Frontal cortex (tissue), 4 donors: ENCODE measurements at places on chromosomes 5 and 9.
A peak's percentile ranks its signal among the peaks of the same experiment; 100 is the strongest.

DNA sequence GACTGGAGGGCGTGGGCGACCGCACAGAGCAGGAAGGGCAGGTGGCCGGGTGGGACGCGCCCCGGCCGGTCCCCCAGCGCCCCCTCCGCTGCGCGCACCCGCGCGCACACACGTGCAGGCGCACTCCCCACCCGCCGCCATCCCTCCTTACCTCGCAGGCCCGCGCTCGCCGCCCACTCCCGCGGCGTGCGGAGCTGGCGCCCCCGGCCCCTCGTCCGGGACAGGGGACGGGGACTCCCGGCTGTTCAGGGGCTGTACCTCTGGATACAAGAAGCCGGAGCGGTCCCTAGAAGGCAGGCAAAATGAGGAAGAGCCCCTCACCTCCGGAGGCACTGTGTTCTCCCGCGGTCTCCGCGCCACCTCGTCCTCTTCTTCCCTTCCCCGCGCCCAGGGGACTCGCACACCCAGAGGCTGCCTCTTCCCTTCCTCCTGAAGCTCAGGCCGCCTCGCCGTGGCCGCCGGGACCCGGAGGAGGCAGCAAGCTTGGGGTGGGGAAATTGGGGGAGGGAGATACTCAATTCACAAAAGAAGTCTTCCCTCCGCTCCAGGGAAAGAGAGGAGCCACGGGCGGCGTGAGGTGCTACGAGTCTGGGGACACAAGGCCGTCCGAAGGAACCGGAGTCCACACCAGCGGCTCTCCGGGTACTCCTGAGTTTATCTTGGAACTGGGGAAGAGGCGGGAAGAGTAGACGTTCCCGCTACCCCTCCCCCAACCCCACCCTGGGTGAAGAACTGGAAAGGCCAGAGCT is 1.4 kb upstream of the GABRB2 start:
- no peak for DNase-seq

- DNase-seq = no peak
Measured at GRCh38 chr9:114008667-114009410, 69.3 kb downstream of the AMBP start.

DNA sequence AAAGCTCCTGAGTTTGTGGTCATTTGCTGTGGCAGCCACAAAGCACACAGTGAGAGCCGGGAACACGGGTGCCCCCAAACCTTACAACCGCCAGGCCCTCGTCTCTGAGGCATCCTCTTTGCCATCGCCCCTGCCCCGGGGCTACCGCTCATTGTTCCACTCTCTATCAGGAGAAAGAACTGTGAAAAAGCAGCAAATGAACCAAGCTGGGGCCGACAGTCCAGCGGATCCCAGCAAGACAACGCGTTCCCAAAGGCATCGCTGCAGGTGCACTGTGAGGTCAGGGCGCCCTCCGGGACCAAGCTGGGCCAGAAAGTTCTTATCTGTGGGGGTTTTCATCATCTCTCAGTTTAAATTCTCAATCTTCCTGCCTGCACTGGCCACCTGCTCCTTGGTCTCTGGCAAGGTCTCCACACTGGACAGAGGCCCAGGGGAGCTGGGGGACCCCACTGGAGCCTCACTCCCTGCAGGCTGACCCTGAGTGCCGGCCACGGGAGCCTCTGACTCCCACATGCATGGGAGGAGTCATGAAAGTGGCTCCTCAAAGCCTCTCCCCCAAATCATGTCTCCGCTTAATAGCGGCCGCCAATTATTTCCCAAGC is 32.1 kb downstream of the VAV2 start:
- DNase-seq = no peak

DNA sequence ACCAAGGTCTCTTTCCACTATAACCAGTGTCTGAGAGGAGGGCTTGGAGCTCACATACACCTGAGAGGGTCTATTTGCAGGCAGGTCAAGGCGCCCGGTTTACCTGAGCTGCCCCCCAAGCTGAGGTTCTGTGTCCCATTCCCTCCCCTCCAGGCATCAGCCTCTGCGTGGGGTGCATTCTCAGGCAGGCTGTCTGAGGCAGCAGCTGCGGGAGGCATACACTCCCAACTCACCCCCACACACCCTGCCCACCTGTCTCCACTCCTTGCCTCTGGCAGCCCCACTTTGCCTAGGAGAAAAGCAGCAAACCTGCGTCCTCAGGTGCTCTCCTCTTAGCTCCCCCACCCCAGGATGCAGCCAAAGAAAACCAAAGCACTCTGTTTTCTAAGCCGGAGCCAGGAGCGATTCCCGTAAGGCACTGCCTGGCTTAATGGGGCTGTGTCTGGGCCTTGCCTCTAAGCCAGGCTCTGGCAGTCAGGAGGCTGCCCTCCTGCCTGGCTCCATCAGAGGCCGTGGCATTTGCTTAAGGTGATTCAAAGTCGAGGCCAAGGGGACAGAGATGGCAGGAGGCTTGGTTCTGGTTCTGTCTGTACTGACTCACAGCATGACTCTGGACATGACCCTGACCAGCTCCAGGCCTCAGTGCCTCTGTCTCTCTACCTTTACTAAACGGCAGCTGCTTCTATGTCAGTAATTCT is 139.2 kb upstream of the TRIM32 start:
- no peak for DNase-seq

GRCh38 chr5:158619083-158619788 is 480.5 kb downstream of the EBF1 start:
- DNase-seq = no peak

DNA sequence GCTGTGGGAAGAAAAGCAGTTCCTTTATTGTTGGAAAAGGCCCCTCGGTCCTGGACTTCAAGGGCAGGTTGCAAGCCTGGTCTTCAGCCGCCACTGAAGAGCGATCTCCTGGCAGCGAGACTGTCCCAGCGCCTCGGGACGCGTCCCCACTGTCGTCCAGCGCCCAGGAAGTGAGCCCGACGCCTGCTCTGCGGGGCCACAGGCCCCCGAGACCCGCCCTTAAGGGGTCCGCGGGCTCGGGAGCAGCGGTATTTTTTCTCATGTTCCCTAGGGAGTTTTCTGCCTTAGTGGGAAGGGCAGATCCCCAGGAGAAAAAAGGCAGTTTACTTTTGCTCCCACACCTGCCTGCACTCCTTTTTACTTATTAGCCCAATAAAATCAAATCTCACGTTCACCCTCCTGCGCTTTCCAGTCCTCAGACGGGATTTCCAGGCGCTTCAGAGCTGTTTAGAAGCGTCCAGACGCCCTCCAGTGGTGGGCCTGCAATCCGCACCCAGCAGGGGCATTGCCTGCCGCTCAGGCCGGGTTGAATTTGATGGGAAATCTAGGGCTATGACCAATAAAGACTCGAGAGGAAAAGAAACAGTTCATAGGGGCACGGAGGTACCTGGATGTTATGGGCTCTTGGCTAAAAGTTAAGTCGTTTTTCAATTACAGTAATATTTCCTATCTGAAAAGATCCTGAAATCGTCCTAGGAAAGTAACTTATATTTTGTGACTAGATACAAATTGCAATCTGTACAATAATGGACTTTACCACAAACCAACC is 2.8 kb upstream of the EFNA5 start:
- peak; percentile 75 for DNase-seq

DNA sequence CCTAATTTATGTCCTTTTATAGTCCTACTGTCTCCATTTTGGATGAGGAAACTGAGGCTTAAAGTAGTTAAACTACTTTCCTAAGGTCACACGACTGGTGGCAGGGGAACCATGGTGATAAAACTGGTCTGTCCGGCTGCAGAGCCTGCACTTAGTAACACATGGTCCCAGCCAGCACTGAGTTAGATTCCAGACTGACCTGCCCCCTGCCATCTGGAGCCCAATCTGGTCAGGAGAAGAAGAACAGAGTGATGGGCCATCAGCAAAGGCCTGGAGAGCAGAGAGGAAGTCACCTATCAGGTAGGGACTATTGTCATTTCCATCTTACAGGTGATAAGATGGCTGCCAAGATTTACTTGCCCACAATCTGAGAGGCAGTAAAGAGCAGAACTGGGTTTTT is 86.6 kb upstream of the SLC25A48 start:
- DNase-seq = no peak

- peak; percentile 74 for DNase-seq
Measured at GRCh38 chr9:135797507-135798262, 95.7 kb downstream of the KCNT1 start.

- no peak for DNase-seq
Measured at GRCh38 chr5:139734539-139734916, 61.1 kb upstream of the PSD2 start.

- DNase-seq = no peak
Measured at GRCh38 chr9:132030626-132031325, 48.9 kb downstream of the MED27 start.

- DNase-seq = peak; percentile 84
Measured at GRCh38 chr9:37800631-37801286, at the start of gene DCAF10. Gene DCAF10 (plus strand): TSS chr9:37800797. CDS start chr9:37800867, 70 bp downstream.

- no peak for DNase-seq
Measured at GRCh38 chr5:17769277-17769676, 135.0 kb downstream of the TAF11L14 start.

- no peak for DNase-seq
Measured at GRCh38 chr9:133505901-133506652, 18.7 kb downstream of the MYMK start.

GRCh38 chr5:173234129-173234790 is 746 bp downstream of the NKX2-5 start:
- DNase-seq = no peak

GRCh38 chr9:14498824-14499223 is 184.9 kb upstream of the NFIB start:
- no peak for DNase-seq

- DNase-seq = no peak
Measured at GRCh38 chr5:150627731-150628545, 12.5 kb upstream of the SYNPO start.

GRCh38 chr5:64149857-64150521 is 15.7 kb upstream of the RNF180 start:
- no peak for DNase-seq

- DNase-seq = no peak
Measured at GRCh38 chr5:138573949-138574670, 1.1 kb downstream of the HSPA9 start.

DNA sequence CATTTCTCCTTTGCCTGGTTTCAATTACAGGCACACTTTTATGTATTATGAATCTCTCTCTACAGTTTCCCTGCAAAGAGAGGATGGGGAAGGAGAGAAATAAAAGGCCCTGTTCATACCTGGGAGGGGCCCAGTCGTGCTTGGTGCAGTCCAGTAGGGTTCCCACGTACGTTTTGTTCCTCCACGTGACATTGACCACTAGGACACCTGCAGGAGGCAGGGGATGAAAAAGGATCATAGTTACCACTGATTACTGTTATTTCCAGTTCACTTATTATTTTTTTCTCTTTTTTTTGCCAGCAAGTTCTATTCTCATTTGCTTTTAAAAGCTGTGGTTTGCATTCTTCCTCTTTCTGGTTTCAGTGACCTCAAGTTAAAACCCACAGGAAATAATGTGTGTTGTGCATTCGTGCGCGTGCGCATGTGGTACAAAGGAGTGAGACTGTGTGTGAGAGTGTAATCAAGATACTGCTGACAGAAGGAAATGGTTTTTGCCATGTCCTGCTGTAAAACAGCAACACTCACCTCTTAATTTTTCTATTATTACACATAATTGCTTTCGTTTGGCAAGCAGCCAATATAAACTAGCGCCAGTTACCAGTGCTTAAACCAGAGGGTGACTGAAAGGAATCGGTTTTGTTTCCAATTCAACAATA is 96.8 kb downstream of the ZNF608 start:
- peak; percentile 38 for DNase-seq

DNA sequence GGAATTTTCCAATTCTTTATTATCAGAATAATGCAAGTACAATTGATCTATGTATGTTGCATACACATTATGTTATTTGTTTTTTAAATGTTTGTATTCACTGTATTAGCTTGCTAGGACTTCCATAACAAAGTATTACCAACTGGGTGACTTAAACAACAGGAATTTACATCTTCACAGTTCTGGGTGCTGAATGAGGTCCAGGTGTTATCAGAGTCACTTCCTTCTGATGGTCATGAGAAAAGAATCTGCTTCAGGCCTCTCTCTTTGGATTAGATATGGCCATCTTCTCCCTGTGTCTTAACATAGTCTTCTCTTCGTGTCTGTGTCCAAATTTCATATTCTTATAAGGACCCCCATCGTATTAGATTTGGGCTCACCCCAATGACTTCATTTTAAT is 229.1 kb upstream of the TRPC7 start:
- no peak for DNase-seq

- DNase-seq = no peak
Measured at GRCh38 chr5:87347272-87347671, 65.5 kb downstream of the CCNH start.

DNA sequence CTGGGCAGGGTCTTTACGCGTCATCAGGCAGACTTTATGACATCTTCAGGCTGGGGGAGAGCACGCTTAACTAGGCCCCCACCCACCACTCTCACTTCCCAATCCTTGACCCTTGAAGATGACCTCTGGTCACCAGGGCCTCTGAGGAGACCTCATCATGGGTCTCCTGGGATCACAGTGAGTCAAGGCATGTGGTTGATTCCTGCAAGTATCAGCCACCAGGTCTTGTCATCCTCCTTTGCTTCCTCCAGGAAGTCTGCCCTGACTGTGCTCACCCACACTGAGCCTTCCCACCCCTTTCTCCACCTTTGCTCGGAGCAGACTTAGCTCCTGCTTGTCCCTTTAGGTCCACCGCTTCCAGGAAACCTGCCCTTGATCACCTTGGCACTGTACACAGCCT is 17.3 kb downstream of the ODF2 start:
- no peak for DNase-seq
